GM23248 (cell line): ENCODE measurements at places on chromosomes 4 and X. TPM values are rescaled to one million over a fixed set of nuclear protein-coding genes. Genes with fewer than 3 reads are reported as not detected.

DNA sequence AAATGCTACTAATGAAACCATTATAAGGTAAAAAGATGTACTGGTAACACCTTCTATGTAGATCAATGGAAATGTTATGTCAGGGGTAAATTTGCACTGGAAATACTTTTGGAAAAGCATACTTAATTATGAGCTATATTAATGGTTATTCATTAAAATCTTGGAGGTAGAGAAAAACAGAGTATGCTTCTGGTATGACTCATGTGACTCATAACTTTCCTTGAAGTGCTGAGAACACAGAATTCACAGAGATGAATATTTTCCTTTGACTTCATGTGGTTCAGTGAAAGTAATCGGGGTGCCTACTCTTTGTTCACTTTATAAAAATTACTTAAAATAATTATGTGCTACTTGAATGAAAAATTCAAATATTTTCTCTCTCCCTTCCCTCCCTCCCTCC is 254.2 kb downstream of the KCTD8 start:
- no peaks in the 10 kb centered on the region for H3K36me3 ChIP-seq
- H3K4me1 ChIP-seq: no peaks in the 10 kb centered on the region
- H3K4me3 ChIP-seq: no peak overlapping the region
- no peak for DNase-seq

DNA sequence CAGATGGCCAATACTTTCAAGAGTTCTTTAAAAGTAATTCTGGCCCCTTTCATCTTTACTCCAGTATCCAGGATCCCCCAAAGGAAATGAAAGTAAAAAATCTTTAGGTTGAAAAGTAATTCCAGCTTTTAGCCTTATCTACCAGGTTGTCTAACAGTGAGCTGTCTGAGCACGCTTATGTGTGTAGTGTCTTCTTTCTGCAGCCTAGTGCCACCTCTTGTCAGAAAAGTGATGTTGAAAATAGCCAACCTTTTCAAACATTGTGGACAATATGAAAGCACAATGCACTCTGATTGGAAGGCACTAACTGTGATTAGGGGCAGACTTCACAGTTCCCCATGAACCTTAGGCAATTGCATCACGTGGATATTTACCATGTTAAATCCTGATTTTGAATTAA is 92.1 kb downstream of the RELL1 start:
- no peak overlapping the region for H3K4me3 ChIP-seq
- no peaks in the 10 kb centered on the region for H3K27me3 ChIP-seq
- no peak overlapping the region for H3K27ac ChIP-seq
- H3K36me3 ChIP-seq: no peaks in the 10 kb centered on the region

The ZDHHC15 gene
- 0.06 and 0.18 TPM in 2 replicates for polyA plus RNA-seq

DNA sequence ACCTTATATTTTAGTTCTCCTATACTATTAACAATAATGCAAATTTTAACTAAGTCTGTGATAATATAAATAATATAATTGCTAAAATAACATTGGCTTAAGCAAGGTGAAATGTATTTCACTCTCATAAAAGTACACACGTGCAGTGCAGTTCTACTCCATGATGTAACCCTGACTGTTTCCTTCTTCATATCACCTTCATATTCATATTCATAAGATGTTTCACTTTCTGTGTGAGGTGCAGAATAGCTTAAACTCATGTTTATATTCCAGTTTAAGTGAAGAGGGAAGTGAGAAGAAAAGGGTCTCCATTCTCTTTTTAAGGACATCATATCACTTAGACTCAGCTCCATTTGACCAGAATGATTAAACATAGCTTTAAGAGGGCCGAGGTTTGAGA is 1810.0 kb upstream of the PCDH10 start:
- H3K36me3 ChIP-seq: no peaks in the 10 kb centered on the region
- no peak overlapping the region for H3K4me3 ChIP-seq
- DNase-seq: no peak
- H3K27ac ChIP-seq: no peak overlapping the region

GRCh38 chrX:55028040-55028439 is 2.7 kb downstream of the ALAS2 start:
- DNase-seq: no peak
- H3K36me3 ChIP-seq: no peaks in the 10 kb centered on the region
- no peaks in the 10 kb centered on the region for H3K27me3 ChIP-seq
- no peak overlapping the region for H3K4me3 ChIP-seq

DNA sequence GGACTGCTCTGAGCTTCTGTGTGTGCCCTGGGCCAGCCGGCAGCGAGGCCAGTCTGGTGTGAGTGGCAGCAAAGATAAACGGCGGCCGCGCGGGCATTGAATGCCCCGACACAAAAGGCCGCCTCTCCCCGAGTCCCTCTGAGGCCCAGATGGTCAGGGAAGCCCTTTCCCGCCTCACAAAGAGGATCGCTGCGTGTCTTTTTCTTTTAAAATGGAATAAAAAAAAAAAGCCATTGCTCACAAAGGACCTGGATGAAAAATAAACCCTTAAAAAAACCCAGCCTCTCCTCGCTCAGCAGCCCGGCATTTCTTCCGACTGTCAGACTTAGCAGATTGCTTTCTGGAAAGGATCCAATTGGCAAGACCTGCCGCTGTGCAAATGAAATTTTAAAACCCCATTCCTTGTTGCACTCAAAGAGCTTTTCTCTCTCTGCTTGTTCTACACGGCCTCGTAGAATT is 578.7 kb downstream of the BCOR start:
- no peaks in the 10 kb centered on the region for H3K27me3 ChIP-seq
- no peaks in the 10 kb centered on the region for H3K36me3 ChIP-seq

The MAGEA4 gene
- polyA plus RNA-seq: not detected in 2 replicates

DNA sequence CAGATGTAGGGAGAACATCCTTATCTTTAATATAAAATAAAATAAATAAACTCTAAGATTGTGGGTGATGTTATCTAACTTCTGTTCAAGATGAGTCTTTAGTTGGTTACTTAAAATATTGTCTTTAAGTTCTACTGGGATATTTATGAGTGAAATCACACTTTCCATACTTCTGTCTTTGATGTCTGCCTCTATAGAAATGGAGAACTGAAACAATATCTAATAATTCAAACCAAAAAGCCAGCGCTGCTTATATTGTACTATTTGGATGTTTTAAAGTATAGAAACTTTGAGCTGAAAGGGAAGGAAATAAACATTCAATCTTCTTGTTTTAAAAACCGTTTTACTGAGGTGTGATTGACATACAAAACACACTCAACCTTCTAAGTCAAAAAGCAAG is 44.8 kb upstream of the RPS6KA3 start:
- H3K27ac ChIP-seq: no peak overlapping the region
- no peaks in the 10 kb centered on the region for H3K4me1 ChIP-seq
- no peak for DNase-seq

DNA sequence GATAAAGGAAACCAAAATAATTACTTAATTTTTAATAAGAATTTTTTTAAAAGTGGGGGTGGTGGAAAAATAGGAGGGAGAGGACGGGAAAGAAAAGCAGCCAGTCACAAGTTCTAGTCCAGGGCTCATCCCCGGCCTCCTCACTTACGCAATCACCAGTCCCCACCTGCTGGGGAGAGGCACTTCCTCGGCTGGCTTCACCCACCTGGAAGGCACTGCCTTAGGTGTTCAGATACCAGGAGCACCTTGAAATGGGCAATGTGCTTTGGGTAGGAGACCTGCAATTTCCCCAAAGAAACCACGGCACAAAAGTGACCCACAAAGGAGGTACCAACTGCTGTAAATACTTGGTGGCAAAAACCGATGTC is 23.8 kb downstream of the AFAP1 start:
- H3K36me3 ChIP-seq: peaks cover 8% of the 10 kb centered on the region; the same call in 1 of the 2 replicates
- no peak for DNase-seq
- H3K4me1 ChIP-seq: peaks cover 27% of the 10 kb centered on the region
- no peaks in the 10 kb centered on the region for H3K27me3 ChIP-seq

GRCh38 chrX:63428348-63428747 is 77.2 kb upstream of the SPIN4 start:
- no peaks in the 10 kb centered on the region for H3K4me1 ChIP-seq
- peak; percentile 0 for DNase-seq
- H3K4me3 ChIP-seq: no peak overlapping the region
- no peaks in the 10 kb centered on the region for H3K36me3 ChIP-seq

GRCh38 chrX:40720339-40720738 is 15.0 kb downstream of the MED14 start:
- H3K27me3 ChIP-seq: no peaks in the 10 kb centered on the region
- DNase-seq: no peak
- no peak overlapping the region for H3K4me3 ChIP-seq
- no peaks in the 10 kb centered on the region for H3K36me3 ChIP-seq

- H3K4me1 ChIP-seq: peaks cover 12% of the 10 kb centered on the region
- H3K27me3 ChIP-seq: no peaks in the 10 kb centered on the region
- DNase-seq: no peak
- H3K27ac ChIP-seq: no peak overlapping the region
Observed at GRCh38 chr4:176242764-176243347, 26.2 kb downstream of the ASB5 start.

The AR gene
- 1.2 TPM in 2 replicates for polyA plus RNA-seq

DNA sequence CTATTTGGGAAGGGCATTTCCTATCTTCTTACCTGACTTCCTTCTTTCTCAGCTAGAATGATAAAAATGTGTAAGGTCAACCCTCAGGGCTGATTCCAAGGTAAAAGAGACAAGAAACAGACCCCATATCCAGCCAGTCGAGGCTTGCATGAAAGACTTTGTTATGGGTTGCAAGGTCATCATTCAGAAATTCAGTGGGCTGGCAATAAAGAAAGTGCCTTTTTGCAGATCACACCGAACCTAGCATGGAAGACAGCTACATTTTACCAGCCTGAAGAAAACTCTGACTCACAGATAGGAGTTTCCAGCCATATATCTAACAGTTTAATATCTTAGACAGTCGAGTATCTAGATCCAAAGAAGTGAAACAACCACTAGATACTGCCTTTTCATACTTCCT is 87.4 kb downstream of the PDGFC start:
- peak overlapping the region; percentile 26 for H3K4me3 ChIP-seq
- no peaks in the 10 kb centered on the region for H3K27me3 ChIP-seq
- no peak overlapping the region for H3K27ac ChIP-seq

DNA sequence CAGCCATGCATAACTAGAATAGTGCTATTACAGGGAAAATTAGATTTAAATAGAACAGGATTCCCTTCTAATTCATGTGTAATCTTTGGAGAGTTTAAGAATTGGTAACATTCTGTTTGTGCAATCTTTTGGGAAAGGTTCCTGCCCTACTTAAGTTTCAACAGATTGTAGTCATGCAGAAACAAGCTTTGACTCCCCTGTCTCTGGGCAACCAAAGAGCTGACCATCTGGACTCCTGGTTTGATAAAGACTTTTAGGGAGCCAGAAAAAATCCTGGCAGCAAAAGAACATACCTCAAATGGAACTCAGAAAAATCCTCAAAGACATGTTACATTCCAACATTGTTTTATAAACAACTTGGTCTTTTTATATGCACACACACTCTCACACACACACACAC is 191.1 kb upstream of the NEIL3 start:
- H3K4me1 ChIP-seq: peaks cover 26% of the 10 kb centered on the region
- H3K4me3 ChIP-seq: peak overlapping the region; percentile 29
- peak overlapping the region; percentile 82 for H3K27ac ChIP-seq
- no peaks in the 10 kb centered on the region for H3K36me3 ChIP-seq
- no peaks in the 10 kb centered on the region for H3K27me3 ChIP-seq

DNA sequence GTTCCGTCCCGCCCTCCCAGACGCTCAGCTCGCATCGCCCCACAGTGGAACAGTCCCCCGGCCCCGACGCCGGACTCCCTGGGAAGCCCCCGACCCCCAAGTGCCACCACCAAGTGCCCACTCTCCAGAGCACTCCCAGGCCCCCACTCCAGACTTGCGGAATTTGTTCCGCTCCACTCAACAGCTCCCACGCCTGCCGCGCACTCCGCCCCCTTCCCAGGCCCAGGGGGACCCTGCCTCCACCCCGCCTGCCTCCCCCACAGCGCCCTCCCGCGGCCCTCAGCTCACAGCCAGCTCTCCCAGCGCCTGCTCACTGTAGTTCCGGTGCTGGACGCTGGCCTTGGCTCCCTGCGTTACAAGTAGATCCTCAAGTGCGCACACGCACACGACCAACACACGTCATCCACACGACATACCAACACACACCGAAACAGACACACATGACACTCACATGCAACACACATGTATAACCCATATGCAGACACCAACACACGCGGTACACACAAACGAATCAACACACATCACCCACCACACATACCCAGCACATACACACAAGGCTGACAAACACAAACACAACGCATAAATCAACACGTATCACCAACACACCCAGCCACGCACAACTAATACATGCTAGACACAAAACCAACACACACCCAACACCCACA is 8.0 kb downstream of the MSX1 start:
- H3K27ac ChIP-seq: no peak overlapping the region
- no peak overlapping the region for H3K4me3 ChIP-seq
- DNase-seq: no peak
- H3K36me3 ChIP-seq: peaks cover 3% of the 10 kb centered on the region; the same call in 1 of the 2 replicates

DNA sequence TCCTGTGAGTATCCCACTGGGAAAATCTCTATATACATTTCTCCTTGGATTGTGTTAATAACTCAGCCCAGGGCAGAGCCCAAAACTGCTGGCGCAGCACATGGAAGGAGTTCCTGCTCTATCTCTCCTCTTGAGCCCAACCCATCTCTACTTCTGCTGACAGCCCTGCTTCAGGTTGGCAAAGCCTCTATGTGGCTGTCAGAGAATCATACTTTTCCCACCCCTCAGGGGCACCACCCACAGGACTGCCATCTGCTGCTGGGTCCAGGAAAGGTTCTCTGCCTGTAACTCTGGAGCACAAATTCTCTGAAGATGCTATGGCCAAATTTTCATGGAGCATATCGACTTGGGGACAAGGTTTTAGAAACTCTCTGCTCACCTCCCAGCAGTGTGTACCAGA is 278.5 kb upstream of the EMCN start:
- no peaks in the 10 kb centered on the region for H3K36me3 ChIP-seq
- H3K27me3 ChIP-seq: no peaks in the 10 kb centered on the region
- H3K4me1 ChIP-seq: no peaks in the 10 kb centered on the region
- H3K4me3 ChIP-seq: no peak overlapping the region
- no peak overlapping the region for H3K27ac ChIP-seq
- DNase-seq: no peak

DNA sequence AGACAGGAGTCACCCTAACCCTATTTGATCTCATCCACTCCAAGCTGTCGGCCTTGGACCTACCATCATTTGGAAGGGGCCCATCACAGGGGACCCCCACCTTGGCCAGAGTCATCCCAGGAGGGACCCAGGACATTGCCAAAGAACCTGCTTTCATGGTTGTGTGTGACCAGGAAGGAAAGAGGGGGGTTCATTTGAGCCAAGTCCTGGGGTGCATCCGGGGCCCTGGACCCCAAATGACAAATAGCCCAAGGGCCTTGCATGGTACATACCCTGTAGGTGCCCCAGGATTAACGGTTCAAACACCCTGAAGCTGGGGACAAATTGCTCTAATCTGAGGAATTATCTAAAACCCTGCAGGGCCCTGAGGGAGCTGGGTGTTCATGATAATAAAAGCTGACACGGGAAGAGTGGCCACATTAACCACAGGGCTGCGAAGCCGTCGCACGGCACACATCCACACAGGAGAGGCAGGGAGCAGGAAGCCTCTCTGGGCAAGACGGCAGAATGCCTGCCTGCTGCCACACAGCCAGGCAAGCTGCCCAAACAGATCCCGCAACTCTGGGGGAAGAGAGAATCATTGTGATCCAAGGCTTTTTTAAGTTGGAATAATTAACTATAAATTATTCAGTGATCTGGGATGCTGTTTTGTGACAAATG is 28.2 kb upstream of the PPP2R2C start:
- H3K27me3 ChIP-seq: no peaks in the 10 kb centered on the region; the same call in 1 of the 2 replicates
- no peak overlapping the region for H3K27ac ChIP-seq
- no peaks in the 10 kb centered on the region for H3K4me1 ChIP-seq

GRCh38 chr4:108774809-108775530 is 12.1 kb upstream of the ETNPPL start:
- H3K27ac ChIP-seq: no peak overlapping the region
- peak; percentile 31 for DNase-seq
- no peaks in the 10 kb centered on the region for H3K36me3 ChIP-seq
- no peak overlapping the region for H3K4me3 ChIP-seq
- no peaks in the 10 kb centered on the region for H3K27me3 ChIP-seq
- no peaks in the 10 kb centered on the region for H3K4me1 ChIP-seq
